Activated T-helper 2 cell treated with anti-CD3 and anti-CD28 coated beads, Interferon-gamma antibody, Interleukin-2, Interleukin-4, amounts not matched to agents 10 μg/mL and 5 μg/mL and 100 μg/mL, durations not matched to agents 14 hours and 24 hours and 36 hours (primary cell): ENCODE measurements at places on chromosomes 16 and 17. TPM values are rescaled to one million over a fixed set of nuclear protein-coding genes. Genes with fewer than 3 reads are reported as not detected.

Gene CEP295NL
- total RNA-seq = not detected in 2 replicates

DNA sequence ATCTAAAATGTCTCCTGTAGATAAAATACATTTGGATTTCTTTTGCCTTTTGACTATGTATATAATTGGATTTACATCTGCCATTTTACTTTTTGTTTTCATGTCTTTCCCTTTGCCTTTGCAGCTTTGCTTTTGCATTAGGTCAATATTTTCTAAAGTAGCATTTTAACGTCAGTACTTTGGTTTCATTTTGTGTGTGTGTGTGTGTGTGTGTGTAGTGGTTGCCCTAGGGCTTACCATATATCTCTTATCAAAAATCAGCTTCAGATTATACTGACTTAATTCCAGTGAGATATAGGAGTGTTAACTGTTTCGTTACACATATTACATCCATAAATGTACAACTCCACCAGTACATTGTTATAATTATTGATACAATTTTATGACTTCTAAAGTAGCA lies 26.1 kb downstream of the AKTIP start:
- DNase-seq = no peak

Gene KRTAP3-1
- total RNA-seq = not detected in 2 replicates

Gene TP53TG3F
- total RNA-seq = not detected in 2 replicates

- no peak for DNase-seq
Observed at GRCh38 chr16:23673971-23674614, 4.6 kb upstream of the PLK1 start.
